GM12864 (cell line): ENCODE measurements at places on chromosomes 3 and 15.

DNA sequence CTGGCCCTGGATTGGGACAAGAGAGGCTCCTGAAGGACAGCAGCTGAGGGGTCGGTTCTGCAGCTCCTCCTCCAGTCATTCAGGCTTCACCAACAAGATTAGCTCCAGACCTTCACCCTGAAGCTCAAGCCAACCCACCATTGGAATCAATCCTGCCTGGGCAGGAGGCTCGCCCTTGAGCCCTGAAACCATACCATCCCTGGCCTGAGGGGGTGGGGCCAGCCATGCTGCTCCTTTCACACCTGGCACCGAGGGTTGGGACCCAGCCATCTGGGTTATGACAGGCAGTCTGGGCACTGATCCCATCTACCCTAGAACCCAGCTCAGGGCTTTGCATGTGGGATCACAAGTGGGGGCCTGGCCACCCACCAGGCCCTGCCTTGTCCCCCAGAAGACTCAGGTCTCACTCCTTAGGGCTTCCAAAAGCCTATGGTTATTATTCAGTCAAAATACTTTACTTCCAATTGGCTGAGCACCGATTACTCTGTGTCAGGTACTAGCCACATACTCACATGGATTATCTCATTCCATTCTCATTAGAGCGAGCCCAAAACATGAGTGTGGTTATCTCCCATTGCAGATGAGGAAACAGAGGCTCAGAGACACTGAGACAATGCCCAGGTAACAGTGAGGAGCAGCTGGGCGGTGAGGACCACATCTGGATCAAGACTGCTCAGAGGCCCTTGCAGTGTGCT is 3.1 kb downstream of the ABHD14B start:
- DNase-seq: no peak

- DNase-seq: peak; percentile 75
These were observed 125.0 kb downstream of the ZNF280D start for GRCh38 chr15:56608140-56608778.

DNA sequence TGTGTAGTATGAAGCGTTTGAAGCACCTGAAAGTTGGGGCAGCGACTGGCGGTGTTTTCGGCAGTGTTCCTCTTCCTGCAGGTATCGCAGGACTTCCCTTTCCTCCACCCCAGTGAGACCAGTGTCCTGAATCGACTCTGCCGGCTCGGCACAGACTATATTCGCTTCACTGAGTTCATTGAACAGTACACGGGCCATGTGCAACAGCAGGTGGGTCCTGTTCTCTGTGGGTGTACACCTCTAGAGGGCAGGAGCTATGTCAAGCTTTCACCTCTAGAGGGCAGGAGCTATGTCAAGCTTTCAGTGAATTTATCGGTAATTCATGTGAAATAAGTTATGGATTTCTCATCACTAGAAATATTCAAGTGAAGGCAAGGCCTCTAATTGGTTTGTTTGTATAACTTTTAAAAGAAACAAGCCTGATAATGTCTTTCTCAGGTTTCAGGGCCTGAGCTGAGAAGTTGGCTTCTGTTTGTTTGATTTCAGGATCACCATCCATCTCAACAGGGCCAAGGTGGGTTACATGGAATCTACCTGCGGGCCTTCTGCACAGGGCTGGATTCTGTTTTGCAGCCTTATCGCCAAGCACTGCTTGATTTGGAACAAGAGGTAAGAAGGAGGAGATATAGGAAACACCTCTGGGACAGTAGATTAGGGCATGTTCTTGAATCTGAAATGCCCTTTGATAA is 5.3 kb downstream of the TUBGCP4 start:
- DNase-seq: peak; percentile 37

DNA sequence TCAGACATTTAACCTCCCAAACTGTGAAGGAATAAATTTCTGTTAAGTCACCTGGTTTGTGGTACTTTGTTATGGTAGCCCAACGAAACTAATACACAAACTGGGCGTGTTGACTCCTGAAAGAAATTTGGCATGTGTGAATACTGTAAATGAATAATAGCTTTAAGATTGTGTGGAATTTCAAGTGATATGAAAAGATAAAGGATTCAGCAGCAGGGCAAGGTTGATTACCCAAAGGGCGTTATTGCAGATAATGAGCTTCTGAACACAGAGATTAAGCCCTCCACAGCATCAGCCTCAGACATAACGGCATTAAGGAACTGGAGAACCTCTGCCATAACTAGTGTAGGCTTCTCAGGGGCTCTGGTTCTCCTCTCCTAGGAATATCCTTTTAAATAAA is 451.5 kb upstream of the NECTIN3 start:
- no peak for DNase-seq

- DNase-seq: no peak
These were observed 98.3 kb downstream of the THRB start for GRCh38 chr3:24396338-24396737.

GRCh38 chr15:40499931-40500330 is 29.1 kb downstream of the CHST14 start:
- DNase-seq: no peak

- DNase-seq: no peak
These were observed 232.1 kb downstream of the CTNNB1 start for GRCh38 chr3:41431386-41431785.

GRCh38 chr3:29072611-29073010 is 208.3 kb upstream of the RBMS3 start:
- no peak for DNase-seq

- no peak for DNase-seq
These were observed 400.6 kb downstream of the ZBTB20 start for GRCh38 chr3:114746502-114746901.

DNA sequence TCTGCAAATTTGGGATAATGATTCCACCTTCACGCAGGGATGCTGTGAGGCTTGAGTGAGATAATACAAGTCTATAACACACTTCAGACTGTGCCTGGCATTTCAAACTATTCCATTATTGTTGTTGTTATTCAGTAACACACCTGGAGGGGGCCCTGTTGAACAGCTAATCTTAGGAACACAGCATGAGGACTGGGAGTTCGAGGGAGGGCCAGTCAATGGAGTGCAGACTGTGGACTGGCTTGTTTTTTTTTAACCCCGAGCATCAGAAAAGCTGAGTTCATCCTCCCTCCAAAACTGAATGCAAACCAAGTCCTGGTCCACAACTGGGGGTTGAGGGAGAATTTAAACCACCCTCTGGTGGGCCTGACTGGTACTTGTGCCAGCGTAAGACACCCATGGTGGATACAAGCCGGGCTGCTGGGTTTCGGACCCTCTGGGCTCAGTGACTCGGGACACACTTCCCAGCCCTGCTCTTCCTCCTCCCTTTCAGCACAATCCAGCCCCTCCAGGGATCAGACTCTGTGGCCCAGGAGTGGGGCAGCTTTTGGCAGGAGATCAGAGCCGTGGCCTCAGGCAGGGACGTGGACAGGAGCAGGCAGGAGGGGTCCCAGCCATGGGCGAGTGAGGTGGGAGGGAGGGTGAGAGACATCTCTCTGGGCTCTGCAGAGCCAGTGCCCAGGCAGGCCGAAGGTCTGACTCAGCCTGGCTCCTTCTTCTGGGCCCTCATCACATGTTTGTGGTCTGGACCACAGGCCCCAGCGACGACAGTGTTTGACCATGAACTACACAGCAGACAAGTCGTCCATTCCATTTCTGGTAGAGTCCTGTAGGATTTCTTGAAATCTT is 36.3 kb upstream of the MEX3B start:
- DNase-seq: no peak

- DNase-seq: no peak
These were observed 35.9 kb downstream of the TLE3 start for GRCh38 chr15:70061696-70062270.

DNA sequence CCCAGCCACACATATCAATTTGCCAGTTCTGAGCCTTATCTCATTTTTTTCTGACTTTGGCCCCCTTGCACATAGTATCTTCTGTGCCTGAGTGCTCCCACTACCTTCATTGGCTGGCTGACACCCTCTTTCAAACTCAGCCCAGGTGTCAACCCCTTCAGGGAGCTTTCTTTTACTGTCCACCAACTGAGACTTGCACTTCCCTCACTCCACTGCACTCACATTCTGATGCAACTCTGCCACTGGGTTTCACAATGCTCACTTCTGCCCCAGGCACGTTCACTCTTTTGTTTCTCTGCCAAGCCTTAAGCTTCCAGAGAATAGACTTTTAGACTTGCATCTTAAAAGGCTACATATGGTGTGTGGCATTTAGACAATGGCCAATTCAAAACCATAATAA is 101.5 kb upstream of the CBLB start:
- DNase-seq: peak; percentile 4
